ENCODE measurements at places on chromosomes 5 and 9. TPM values are rescaled to one million over a fixed set of nuclear protein-coding genes. Genes with fewer than 3 reads are reported as not detected.

The CTSV gene
- total RNA-seq: 0.16 TPM

The SYK gene
- total RNA-seq: under 0.01 TPM

The CCIN gene
- 0.79 TPM for total RNA-seq

The KCNV2 gene
- not detected for total RNA-seq

The GRIN3A gene
- total RNA-seq: not detected

The ZBTB43 gene
- total RNA-seq: 18.3 TPM

The SCGB3A2 gene
- not detected for total RNA-seq

The BARHL1 gene
- not detected for total RNA-seq

The SLC4A9 gene
- total RNA-seq: not detected

The TLX3 gene
- total RNA-seq: not detected

The IFNA13 gene
- total RNA-seq: not detected

The RAB3C gene
- not detected for total RNA-seq

Measured in bronchial smooth muscle cell (primary cell).